Left colon (tissue), 2 donors: ENCODE measurements at places on chromosomes 3 and 15. TPM values are rescaled to one million over a fixed set of nuclear protein-coding genes. Genes with fewer than 3 reads are reported as not detected.

GRCh38 chr15:70301396-70301795 is 203.7 kb upstream of the TLE3 start:
- no peak for DNase-seq

Gene SLC12A1
- total RNA-seq, result not detected

DNA sequence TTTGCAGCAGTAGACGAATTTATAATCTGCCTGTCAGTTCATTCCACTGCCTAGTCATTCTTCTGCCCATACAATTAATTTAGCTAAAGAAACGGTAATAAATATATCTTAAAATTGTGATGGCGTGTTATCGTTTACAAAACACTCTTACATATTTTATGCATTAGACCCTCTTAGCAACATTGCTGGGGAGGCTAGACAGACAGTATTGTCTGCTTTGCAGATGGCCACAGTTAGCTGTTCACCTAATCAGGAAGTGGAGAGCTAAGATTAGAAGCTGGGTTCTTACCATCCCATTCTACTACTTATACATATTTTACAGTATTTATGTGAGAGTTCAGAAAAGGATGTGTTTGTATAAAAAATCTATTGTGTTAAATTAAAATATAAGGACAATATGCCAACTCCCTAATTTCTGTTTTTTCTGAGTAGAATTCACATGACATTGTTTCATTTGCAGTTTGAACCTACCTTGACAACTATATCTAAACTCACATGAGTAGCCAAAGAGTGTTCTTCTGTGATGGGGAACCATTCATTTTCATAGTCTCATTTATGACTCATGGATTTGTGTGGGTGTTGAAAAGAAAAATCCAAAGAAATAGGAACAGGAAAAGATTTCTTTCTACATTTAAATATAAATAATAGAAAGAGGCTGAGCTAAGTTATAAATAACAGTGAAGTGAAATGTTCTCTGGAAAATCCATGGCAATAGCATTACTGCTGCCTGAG is 41.7 kb upstream of the C3orf80 start:
- no peak for DNase-seq

Gene TRANK1
- 54.0 TPM for total RNA-seq

Gene CYP8B1
- not detected for total RNA-seq

Gene TM4SF4
- 0.70 TPM for total RNA-seq

DNA sequence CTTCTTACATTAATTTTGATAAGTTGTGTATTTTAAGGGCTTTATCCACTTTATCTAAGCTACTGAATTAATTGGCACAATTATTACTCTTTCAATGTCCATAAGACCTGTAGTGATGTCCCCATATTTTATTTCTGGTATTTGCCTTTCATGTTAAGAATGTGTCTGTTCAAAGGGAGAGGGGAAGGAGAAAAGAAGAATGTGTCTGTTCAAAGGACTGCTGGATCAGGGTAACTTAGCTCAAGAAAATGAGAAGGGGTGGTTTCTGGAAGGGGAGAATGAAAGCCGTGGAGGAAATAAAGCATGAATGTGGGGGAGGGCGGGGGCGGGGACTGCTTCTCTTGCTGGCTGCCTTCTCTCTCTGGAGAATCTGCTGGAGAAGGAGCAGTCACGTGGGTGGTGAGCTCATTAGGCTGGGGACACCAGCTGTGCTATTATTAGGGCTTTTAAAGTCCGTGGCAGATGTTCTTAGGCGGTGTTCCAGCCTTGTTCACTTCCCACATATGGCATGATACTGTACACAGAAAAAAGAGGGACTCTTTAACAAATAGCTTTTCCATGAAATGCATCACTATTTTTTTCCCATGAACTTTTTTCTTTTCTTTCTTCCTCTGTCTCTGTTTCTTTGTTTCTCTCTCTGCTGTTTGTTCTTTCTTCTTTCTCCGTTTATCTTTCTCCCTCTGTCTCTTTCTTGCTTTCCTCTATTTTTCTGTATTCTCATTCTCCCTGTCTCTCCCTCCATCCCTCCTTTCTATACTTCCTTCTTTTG is 63.7 kb upstream of the ULK4 start:
- DNase-seq, result peak; percentile 93

DNA sequence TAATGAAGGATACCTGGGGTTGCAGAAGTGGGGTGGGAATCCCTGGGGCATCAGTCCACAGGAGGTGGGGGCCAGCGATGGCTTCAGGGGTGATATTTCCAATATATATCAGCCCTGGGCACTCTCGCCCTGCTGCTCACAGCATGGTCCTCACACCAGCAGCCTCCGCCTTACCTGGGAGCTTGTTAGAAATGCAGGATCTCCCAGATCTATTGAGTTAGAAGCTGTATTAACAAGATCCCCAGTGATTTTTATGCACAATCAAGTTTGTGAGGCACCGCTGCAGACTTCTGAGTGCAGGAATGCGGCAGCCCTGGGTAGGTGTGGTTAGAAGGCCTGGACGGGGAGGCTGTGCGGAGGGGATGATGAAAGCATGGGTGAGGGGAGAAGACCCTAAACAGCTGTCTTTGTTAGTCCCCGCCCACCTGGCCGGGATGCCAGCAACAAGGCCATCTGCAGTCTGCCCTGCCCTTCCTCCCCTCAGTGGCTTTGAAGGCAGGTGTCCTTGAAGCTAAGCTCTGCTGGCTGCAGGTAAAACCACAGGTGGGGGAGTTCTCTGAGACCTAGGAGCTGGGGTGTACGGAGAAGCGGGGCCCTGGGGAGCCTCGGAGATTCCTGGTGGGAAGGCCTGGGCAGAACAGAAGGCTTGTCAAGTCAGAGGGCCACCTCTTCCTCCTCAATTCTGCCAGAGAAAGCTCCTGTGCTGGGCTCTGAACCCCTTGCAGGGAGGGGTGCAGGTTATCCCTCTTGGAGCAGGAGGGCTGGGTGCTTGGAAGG is 11.4 kb downstream of the FAM107A start:
- DNase-seq, result no peak

DNA sequence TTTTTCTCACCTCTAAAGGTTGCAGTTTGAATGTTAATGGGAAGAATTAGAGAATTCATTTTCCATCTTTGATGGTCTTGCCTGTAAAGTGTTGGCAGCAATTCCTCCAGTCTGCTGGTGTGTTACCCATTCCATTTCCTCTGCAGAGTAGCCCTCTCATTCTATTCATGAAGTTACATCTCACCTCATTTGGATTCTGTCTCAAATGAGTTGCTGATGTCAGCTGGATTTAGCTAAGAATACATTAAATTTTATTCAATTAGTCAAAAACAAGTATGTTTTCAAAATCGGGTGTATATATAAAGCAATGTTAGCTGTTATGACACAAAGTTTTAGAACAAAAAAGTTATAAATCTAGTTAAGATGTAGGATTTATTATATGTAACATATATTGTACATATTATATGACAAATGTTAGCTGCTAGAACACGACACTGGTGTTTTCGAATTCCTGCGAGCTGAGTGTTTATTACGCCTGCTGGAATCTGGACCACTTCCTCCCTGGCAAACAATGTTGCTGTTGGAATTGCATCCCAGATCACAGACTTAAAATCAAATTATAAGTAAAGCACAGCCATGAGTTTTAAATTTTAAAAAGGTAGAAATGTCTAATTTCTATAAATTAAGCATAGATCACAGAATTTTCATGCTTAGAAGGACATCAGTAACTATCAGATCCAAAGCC is 516.2 kb downstream of the OCA2 start:
- no peak for DNase-seq

- DNase-seq, result no peak
These were observed 1.6 kb upstream of the SPTBN5 start for GRCh38 chr15:41895491-41895890.
